ENCODE measurements at places on chromosomes 5 and 9. TPM values are rescaled to one million over a fixed set of nuclear protein-coding genes. Genes with fewer than 3 reads are reported as not detected.

DNA sequence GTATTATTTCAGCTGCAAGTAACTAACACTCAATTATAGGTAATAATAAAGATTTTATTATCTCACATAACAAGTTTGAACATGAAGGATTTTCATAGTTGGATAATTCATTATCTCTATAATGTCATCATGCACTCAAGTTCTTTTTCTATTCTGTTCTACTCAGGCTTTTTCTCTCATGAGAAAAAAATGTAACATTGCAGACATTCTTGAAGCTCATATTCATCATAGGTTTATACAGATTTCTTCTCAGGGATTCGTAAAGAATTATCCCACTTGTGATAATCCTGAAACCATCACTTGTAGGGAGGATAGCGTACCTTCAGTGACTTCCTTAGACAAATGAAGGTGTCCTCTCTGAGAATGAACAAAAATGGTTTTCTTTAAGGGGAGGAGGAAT, 150.3 kb downstream of the XRCC4 start:
- DNase-seq: no peak

GRCh38 chr5:119651486-119651885, 22.1 kb downstream of the FAM170A start:
- DNase-seq: no peak

- no peak for DNase-seq
These were observed 103.5 kb downstream of the NDUFAF2 start for GRCh38 chr5:61048534-61048933.

Gene ADCY2
- 20.4 TPM for total RNA-seq

Gene TAL2
- 13.5 TPM for total RNA-seq

Gene DAPK1
- total RNA-seq: 66.0 TPM

All from frontal cortex (tissue), 4 donors.